NCI-H524 (cell line): ENCODE measurements at places on chromosomes 7 and 10.

DNA sequence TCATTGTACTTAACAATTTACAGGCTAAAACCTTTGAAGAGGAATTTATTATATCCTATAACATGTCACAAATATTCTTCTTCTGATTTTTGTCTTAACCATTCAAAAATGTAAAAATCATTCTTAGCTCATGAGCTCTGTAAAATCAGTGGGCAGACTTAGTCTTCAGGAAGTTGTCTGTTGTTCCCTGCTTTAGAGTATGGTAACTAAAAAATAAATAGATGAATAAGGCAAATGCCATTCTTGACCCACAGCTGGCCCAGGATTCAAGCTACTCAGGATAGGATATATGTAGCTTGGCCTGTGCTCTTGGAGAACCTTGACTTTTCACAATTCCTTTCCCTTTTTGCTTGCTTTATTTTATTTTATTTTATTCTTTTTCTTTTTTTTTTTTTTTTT, 51.5 kb downstream of the LRRC4 start:
- no peak for DNase-seq

DNA sequence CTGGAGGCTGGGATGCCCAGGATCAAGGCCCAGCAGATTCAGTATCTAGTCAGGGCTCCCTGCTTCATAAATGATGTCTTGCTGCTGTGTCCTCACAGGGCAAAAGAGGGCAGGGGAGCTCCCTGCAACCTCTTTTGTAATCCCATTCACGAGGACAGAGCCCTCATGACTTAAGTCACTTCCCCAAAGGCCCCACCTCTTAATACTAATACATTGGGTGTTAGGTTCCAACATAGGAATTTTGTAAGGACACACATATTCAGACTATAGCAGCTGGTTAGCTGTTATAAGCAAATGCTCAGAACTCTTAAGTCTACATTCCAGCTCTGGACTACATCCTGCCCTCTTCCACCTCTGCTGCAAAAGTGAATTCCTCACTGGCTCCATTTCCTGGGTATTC, 63.0 kb downstream of the VOPP1 start:
- no peak for DNase-seq

- DNase-seq = no peak
These were observed 14.9 kb downstream of the CHST3 start for GRCh38 chr10:71978988-71979691.

DNA sequence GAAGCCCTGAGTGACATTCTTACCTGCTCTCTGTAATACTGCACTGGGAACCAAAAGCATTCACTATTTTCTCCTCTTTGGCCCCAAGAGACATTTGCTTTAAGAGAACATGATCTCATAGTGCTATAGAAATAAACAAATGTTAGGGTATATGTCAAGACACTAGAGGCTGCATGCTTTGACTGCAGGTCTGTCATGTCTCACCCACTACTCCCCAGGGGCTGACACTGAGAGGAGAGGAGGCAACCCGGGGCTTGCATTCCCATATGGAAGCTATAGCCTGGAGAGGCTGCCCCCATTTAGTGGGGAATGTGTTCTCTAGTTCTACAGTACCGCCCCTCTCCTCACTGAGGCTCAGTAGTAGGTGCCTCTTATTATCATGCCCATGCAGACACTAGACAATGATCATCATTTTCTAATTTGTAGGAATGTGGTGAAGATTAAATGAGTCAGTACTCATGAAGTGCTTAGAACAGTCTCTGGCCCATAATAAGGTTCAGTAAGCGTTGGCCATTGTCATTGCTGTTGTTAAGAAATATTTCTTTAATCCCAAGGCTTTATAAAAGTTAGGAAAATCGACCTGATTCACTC, 4.9 kb upstream of the SLF2 start:
- DNase-seq = no peak

- DNase-seq = no peak
These were observed 13.2 kb downstream of the LDB1 start for GRCh38 chr10:102106998-102107397.

DNA sequence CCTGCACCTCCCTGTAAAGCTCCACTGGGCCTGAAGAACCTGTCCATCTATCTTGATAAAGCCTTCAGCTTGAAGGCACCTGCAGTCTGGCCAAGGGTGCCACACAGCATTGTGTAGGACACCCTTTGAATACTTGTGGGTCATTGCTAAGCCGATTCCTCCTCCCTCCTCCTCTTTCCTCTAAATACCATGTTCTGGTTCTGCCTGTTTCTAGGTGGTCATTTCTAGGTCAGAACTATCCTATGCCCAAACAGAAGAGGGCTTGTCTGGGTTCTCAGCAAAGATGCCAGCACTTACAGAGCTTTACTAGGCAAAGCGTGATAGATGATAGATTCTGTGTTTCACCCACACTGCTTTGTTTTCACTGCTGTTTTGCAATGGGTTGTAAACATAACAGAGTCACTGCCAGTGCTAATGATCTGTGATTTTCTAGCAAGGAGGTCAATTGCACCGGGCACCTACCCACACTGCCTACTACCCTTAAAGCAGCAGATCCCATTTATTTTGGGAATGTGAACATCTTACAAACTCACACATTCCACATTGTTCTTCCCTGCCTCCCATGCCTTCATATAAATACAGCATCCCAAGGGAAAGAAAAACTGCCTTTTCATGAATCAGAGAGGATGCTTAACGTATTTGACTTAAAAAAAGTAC, 279.1 kb upstream of the PITRM1 start:
- DNase-seq = no peak

GRCh38 chr7:75776295-75776971, 4.4 kb upstream of the CCL26 start:
- DNase-seq = no peak

- no peak for DNase-seq
These were observed 11.8 kb downstream of the MMRN2 start for GRCh38 chr10:86945361-86946212.

DNA sequence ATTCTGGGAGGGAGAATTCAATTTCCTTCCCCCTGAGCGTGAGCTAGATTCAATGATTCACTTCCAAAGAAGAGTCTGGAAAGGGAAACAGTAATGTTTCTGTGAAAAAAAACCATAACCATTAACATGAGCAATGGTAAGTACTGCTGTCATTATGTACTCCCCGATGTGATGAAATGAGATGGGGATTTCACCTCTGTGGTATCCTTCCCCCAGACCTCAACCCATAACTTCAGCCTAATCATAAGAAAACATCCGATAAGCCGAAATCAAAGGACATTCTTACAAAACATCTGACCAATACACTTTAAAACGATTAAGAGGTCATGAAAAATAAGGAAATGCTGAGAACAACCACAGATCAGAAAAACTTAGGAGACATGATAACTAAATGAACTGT, 27.2 kb downstream of the EZH2 start:
- no peak for DNase-seq

DNA sequence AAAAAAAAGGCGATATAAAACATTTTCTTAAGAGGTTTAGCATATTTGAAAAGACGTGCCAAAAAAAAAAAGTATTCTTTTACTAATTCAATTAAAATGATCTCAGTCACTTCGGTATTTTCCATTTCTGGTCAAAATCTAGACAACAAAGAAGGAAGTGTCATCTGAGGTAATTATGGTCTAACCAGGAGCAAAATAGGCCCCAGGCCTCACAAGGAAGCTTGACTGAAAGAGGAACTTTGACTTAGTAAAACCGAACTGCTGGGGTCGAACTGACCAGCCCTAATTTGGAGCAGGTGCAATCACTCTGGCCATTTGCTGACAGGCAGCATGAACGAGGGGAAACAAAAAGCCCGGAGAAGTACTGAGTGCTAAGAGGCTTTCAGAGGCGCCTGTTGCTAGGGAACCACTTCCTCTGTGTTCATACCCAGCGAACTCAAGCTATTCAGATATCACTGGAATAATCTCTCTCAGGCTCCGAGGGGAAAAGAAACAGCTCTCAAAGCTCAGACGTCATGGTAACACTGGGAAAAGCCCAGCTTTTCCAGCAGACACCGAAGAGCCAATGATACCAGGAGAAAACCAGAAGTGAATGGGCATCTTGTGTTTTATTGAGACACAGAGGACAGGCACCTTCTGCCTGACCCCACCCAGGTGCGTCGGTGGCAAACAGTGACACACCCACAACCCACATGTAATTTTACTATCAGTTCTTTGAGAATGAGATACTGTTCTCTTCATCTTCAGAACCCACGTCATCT, 126.5 kb downstream of the FAM107B start:
- DNase-seq = no peak

GRCh38 chr7:11650500-11650899, 181.5 kb downstream of the THSD7A start:
- DNase-seq = no peak

GRCh38 chr7:134685250-134685649, 38.6 kb downstream of the BPGM start:
- DNase-seq = no peak

- peak; percentile 83 for DNase-seq
These were observed at the start of gene RGR for GRCh38 chr10:84244651-84245270. TSS of gene RGR (plus strand) at chr10:84245053. CDS start at chr10:84245091, 38 bp downstream.

GRCh38 chr10:132551093-132551807, 13.7 kb downstream of the INPP5A start:
- no peak for DNase-seq
